ENCODE measurements at places on chromosomes 12 and 14.
A peak's percentile ranks its signal among the peaks of the same experiment; 100 is the strongest.

GRCh38 chr12:18861287-18861858 lies 123.5 kb downstream of the CAPZA3 start:
- DNase-seq = no peak

DNA sequence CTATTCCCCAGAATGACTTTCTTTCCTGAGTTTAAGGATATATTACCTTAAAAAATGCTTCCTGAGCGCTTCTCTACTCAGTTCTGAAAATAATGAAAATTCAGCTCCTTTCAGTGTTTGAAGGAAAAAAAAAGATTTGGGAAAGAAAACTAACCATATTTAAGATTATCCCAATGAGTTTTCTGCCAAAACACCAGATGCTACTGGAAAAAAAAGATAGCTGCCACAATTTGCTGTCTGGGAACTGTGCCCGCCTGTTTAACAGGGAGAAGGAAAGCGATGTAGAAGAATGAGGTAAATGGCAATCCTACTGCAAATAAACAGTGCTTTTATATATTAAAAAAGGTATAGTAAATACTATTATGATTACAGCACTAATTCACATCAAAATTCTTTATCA lies 367.6 kb upstream of the PRICKLE1 start:
- DNase-seq = no peak

DNA sequence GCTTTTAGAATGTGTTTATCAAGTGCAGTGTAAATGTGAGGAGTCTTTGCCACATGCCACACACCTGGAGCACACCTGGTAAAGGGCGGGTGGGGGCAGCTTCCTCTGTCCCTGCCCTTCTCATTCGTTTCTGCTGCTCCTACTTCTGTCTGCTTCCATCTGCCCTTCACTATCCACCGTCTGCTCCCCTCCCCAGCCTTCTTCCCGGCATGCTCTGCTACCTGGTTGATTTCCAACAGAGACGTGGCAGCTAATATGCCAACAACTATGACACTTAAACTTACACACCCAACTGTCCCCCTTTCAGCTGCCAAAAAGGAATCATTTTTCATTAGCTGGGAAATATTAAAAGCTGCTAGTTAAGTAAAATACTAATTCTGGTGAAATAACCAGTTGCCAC lies 9.1 kb upstream of the CARMIL3 start:
- no peak for DNase-seq

DNA sequence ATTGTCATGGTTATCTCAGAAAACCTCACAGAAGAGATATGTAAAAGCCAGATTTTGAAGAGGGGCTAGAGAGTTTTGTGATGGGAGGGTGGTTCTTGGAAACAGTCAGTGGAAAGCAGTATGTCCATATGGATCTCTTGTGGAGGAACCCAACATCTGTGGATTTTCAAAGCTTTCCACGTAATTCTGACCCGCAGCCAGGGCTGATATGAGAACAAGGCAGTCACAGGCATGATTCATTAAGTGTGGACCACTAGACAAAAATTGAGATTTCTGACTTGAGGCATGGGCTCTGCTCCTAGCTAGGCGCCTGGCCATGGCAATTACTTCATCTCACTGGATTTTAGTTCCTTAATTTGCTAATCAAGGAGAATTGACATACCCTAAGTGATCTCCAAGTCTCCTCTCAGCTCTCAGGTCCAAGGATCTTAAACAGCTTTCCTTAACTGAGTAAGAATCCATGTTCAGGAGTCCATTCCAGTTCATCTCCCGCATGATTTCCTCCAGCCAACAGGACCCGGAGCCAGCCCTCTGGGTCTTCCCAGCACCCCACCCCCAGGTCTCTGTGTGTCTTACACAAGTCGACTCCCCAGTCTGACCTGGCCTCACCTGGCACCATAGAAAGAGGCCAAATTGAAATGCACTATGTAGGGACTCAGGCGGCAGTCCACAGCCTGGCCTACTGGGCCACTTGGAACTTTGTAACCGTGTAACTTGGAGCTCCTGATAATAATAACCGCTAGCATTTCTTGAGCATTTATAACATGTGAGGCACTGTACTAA lies 176.3 kb upstream of the PARP11 start:
- no peak for DNase-seq

GRCh38 chr12:129494260-129494659 lies 409.6 kb downstream of the TMEM132D start:
- no peak for DNase-seq

- no peak for DNase-seq
Measured at GRCh38 chr14:65502676-65503124, 90.2 kb downstream of the FUT8 start.

- DNase-seq = no peak
Measured at GRCh38 chr12:21539797-21540196, 13.7 kb downstream of the SPX start.

DNA sequence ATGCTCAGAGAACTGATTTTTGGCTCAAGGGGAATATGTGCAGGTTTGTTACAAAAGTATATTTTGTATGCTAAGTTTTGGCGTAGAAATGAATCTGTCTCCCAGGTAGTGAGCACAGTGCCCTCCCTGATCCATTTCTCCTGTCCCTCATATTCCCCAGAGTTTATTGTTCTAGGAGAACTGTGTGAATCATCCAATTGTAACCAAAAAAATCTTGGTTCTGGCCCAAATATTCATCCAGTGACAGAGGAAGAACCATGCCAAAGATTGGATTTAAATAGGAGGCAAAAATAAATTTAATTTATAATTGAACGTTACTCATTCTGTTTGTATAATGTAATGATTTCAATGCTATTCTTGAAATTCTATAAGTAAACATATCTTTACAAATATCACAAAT lies 4.8 kb downstream of the CATSPERB start:
- DNase-seq = no peak

GRCh38 chr14:21352587-21352986 lies 31.2 kb downstream of the SUPT16H start:
- no peak for DNase-seq

GRCh38 chr14:56195704-56196103 lies 77.5 kb downstream of the PELI2 start:
- no peak for DNase-seq

- DNase-seq = no peak
Measured at GRCh38 chr12:78229591-78230101, 399.0 kb downstream of the NAV3 start.

- no peak for DNase-seq
Measured at GRCh38 chr14:79328863-79329262, 882.4 kb downstream of the DIO2 start.

GRCh38 chr14:99863059-99863458 lies 69.8 kb downstream of the EML1 start:
- DNase-seq = no peak

DNA sequence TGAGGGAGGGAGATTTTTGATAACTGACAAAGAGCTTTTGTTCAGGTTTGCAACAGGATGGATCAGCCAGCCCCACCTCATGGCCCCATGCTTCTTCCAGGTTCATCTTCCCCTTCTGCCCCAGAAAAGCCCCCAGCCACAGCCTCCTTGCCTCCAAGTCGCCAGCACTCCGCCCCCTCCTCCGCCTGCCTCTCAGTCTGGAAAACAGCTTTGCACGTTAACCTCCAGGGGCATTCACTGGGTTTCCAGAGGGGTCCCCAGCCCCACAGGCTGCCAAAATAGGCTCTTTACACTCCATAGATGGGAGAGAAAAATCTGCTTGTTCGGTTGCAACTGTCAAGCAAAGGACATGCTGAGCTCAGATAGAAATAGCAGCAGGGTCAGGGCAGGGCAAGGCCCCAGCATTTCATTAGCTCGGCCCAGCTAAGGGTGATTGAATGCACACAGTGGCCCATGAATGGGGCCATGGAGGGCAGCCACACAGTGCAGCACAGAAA lies 253.6 kb downstream of the ZFP36L1 start:
- no peak for DNase-seq

- DNase-seq = peak; percentile 32
Measured at GRCh38 chr14:61478971-61479473, 157.6 kb downstream of the PRKCH start.

DNA sequence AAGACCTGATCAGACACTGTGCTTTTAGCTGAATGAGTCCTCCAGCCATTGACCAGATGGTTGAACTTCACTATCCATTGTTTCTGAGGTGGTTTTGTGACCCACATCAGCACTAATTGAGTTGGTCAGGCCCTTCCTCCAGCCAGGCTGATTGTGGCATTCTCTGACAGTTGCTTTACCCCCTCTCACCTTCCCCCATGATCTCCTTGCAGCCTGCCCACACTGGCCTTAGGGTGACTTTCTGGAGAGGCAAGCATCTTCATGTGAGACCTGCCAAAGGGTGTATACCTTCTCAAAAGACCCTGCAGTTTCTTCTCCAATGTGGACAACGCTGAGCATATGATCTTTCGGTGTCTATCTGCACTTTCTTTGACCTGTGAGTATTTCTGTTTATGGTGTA lies 83.9 kb downstream of the GPATCH2L start:
- no peak for DNase-seq

GRCh38 chr14:73780391-73780790 lies 66.2 kb upstream of the PNMA1 start:
- DNase-seq = no peak

GRCh38 chr12:103841690-103842584 lies 903 bp upstream of the NT5DC3 start:
- peak; percentile 5 for DNase-seq

- DNase-seq = no peak
Measured at GRCh38 chr12:124233846-124234640, 60.9 kb upstream of the RFLNA start.
